ENCODE measurements at places on chromosomes 12 and 14.

DNA sequence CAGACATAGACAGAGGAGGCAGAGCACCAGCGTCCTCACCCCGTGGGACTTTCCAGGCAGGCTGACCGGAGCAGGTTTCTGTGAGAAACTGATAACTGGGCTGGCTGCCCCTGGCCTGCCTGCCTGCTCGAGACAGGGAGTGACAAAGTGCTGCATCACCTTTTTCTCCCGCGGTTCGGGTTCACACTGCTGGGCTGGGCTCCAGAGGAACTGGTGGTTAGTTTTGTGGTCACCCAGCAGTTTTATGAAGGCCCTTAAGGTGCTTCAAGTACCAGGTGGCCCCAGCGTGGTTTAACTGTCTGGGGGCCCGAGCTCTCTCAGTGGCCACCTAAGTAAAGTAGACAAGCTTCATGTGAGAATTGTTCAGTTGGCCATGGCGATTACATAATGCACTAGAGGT is 1073.6 kb downstream of the BCL11B start:
- DNase-seq: no peak

- no peak for DNase-seq
These were observed 830.0 kb upstream of the NOVA1 start for GRCh38 chr14:27427796-27428195.

GRCh38 chr12:52221912-52222457 is 11.1 kb upstream of the KRT7 start:
- no peak for DNase-seq

GRCh38 chr12:3835914-3836313 is 37.3 kb downstream of the PARP11 start:
- no peak for DNase-seq

- DNase-seq: no peak
These were observed 59.4 kb downstream of the TTC9 start for GRCh38 chr14:70700955-70701585.

GRCh38 chr12:13764748-13765147 is 216.7 kb downstream of the GRIN2B start:
- DNase-seq: no peak

GRCh38 chr12:88836156-88836555 is 255.9 kb upstream of the KITLG start:
- DNase-seq: no peak

DNA sequence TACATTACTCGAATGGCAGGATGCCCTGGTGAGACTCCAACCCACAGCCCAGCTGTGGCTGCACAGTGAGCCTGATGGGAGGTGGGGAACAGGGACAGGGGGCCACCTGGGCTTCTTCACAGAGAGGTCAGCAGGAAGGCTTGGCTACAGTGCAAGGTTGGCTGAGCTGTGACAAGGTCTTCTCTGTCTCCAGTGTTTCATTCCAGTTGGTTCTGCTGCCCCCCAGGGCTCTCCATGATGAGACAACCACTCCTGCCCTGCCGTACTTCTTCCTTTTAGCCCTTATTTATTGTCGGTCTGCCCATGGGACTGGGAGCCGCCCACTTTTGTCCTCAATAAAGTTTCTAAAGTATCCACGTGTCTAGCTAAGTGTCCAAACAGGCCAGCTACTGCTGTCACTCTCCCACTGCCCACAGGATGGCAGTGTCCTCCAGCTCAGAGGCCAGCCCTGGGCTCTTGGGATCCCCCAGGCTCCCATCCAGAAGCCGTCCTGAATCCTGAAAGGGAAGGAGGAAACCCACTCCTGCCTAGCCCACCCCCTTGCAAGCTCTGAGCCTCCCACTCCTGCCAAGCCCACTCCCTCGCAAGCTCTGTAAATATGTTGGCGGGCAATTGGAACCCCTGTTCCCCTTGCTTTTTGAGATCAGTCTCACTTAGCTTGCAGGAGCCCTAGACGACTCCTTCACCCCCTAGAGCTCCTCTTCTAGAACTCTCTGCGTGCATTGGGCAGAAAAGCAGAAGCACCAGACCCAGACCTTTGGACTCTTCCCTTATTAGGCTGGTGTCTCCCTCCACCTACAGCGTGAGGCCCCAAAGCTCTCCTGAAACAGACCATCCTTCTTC is 5.4 kb downstream of the C1QL4 start:
- DNase-seq: peak; percentile 35

DNA sequence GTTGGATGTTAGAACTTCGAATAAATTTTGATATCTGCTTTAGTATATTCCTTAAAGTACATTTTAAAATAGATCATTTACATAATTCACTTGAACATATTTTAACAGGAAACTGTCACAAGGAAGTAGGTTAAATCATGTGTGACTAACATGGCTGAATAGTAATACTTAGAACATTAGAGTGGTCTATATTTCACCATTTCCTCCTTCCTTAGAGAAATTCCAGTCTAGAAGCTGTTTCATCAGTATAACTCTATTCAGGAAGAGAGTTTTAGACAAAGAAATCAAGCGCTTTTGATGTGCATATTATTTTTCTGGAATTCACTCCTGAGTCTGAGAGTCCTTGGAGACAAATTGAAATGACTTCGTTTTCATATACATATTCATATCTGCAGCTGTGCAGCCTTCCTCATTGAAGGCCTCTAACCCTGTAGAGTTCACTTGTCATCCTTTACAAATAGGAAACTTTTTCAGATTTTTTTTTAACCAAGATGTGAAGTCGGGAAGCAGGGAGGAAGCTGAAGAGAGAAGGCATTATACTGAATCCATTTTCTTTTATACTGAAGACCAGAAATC is 28.4 kb downstream of the IRAK3 start:
- DNase-seq: no peak

DNA sequence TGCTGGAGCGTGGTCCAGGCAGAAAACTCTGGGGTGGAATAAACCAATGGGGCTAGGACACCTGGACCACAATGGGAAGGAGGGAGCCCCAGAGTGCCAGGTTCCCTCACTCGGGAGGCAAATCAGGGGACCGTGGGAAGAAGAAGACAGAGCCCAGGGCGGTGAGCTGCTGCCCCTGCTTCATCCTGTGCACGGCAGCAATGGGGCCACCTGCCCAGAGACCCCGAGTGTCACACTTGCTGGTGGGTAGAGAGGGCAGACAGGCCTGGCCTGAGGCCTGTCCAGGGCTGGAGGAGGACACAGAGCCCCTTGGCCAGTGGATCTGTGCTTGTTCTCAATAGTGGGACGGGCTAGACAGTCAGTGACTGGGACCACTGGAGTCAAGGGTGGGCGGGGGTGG is 58.2 kb downstream of the DIO3 start:
- DNase-seq: no peak

Data from NCI-H2171 treated with DMSO at 0.1 percent for 48 hours (cell line).